ENCODE measurements at places on chromosomes 6 and 20.

GRCh38 chr20:63574156-63574828 is at the start of gene HELZ2:
Gene HELZ2 (minus strand): TSS chr20:63574239. CDS start chr20:63572385, 1,854 bp downstream.
- no peak for DNase-seq

GRCh38 chr6:78867020-78867369 is 356 bp upstream of the IRAK1BP1 start:
- no peak for DNase-seq

DNA sequence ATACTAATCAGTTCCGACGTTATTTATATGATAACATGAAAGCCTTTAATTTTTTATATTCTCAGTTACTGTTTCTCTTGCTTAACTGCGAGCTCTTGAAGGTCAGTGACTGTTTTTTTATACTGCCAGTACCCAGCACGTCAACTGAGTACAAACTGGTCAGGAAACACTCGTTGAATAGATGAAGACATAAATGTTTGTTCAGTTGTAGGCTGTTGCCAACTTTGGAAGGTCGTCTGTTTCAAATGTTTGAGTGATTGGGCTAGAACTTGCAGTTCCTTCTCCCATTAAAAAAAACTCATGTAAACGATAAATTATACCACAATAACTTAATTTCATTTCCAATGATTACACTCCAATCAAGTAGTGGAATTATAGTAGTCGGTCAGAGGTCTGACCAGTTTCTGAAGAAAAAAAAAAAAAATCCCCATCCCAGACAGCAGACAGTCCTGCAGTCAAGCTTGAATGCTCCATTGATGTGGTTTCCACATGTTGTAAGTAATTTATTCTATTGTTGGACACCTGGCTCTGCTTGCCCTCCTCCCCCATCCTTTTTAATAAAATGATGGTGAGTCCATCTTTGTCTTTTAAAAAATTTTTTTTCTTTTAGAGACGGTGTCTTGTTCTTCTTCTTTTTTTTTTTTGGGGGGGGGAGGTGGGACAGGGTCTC is 81.1 kb downstream of the SASH1 start:
- no peak for DNase-seq

- no peak for DNase-seq
These were observed 196.9 kb upstream of the SLC24A3 start for GRCh38 chr20:19015351-19016139.

DNA sequence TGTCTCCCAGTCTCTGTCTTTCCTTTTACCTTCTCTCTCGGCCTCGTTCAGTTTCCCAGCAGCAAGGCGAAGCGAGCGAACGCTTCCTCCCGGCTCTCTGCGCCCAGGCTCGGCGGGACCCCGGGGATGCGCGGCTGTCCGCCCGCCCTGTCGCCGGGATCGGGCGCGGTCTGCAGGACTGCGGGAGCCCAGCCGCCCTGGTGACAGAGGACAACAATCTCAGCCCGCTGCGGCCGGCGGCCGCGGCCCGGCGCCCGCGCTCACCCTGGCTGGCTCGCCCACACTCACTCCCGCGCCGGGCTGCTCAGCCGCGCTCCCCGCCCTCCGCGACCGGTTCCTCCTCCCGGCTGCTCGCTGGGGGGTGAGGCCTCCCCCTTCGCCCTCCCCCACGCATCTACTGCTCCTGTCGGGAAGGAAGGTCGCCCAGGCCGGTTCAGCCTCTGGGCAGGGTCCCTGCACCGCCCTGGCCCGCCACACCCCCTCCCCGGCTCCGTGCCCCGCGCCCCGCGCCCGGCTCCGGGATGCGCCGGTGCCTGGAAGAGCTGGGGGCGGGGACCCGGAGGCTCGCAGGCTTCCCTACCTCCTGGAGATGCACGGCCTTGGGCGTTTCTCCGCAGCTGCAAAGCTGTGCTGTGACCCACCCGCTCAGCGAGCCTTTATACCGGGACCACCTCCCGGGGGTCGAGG is 410 bp downstream of the SYNE1 start:
- DNase-seq = no peak
